ENCODE measurements at places on chromosomes 11 and 22.
A peak's percentile ranks its signal among the peaks of the same experiment; 100 is the strongest.

DNA sequence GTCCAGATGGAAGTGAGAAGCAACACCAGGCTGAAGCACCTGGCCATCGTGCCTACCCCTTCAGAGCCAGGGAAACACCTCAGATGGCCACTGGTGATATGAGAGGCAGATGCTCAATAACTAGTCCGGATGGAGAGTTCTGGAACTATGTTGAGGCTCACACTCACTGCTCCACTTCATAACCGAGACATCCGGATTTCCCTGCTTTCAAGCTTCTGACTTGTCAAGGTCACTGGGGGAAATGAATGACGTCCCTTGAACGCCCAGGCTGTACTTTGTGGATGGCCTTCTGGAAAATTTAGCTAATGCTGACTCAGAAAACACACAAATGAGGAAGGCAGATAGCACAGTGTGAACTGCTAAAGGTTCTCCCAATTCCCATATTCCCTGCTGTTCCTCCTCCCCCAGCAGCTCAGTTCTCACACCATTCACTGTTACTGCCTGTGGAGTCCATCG lies at the start of gene LYVE1:
TSS of gene LYVE1 (minus strand) at position 180 of the 456 bp plus-strand sequence. CDS start at position 47, 133 bp downstream.
- no peak for DNase-seq

- no peak for DNase-seq
Observed at GRCh38 chr22:47213571-47214230, 451.3 kb downstream of the TBC1D22A start.

GRCh38 chr22:36243986-36244385 lies 4.7 kb upstream of the APOL2 start:
- DNase-seq: no peak

DNA sequence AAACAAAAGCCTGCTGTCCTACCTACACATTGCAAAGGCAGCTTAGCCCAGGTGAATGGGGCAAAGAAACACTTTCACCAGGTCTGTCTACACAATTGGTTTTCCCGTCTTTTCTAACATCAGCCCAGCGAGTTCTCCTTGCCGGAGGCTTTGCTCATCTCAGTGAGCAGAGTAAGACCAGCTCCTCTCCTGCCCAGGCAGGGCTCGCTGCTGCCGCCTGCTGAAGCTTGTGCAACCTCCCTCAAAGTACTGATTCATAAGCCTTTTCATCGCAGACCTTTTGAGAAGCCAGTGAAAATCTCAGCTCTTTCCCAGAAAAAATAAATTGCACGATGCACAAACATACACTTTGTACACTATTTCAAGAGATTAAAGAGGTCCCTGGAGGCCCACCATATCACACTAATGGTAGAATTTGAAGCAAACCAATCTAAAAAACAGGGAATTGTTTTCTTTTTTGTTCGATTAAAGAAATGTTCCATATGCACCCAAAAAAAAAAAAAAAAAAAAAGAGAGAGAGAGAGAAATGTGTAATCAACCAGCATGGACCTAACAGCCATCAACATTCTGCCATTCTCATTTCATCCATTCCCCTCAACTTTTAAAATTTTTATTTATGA lies 328.1 kb upstream of the MPPED2 start:
- no peak for DNase-seq

- no peak for DNase-seq
Observed at GRCh38 chr22:36775586-36775963, 344 bp downstream of the IFT27 start.

GRCh38 chr11:113314389-113315301 lies at the start of gene TTC12:
TTC12 (plus strand) TSS chr11:113314583; CDS start chr11:113316258, 1,675 bp downstream.
- DNase-seq: peak; percentile 67

DNA sequence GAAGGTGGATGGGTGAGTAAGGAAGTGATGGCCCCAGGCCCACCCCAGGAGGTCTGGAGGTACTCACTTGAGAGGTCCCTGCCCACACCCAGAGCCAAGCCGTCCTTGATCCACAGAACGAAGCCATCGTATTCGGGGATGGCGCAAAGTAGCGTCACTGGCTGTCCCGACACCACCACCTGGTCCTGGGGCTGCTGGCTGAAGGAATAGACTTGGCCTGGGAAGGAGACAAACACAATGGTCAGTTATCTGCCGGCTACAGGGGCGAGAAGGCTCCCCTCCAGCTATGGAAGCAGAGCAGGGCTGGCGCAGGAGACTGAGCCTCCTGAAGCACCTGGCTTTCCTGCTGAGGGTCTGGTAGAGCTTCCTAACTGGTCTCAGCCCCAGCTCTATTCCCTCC lies 171.0 kb downstream of the ST3GAL4 start:
- DNase-seq: no peak
